Esophagus muscularis mucosa (tissue), 4 donors: ENCODE measurements at places on chromosomes 3 and 15. TPM values are rescaled to one million over a fixed set of nuclear protein-coding genes. Genes with fewer than 3 reads are reported as not detected.

Gene SETMAR
- total RNA-seq = 42.6 TPM

DNA sequence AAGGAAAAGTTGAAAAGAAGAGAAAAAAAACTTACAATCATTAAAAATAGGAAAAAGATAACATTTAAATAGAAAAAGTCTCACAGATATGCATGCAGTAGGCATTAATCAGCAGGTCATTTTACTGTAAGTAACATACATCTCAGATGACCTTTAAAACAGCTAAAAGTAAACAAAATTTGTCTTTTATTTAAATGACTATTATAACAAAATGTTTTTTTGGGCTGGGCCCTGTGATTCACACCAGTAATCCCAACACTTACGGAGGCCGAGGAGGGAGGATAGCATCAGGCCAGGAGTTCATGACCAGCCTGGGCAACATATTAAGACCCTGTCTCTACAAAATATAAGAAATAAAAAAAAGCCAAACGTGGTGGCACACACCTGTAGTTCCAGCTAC lies 14.7 kb downstream of the IQGAP1 start:
- H3K4me1 ChIP-seq = peaks cover 96% of the 10 kb centered on the region
- peak overlapping the region; percentile 85 for H3K27ac ChIP-seq
- no peak overlapping the region for H3K4me3 ChIP-seq
- H3K27me3 ChIP-seq = no peaks in the 10 kb centered on the region
- DNase-seq = no peak

DNA sequence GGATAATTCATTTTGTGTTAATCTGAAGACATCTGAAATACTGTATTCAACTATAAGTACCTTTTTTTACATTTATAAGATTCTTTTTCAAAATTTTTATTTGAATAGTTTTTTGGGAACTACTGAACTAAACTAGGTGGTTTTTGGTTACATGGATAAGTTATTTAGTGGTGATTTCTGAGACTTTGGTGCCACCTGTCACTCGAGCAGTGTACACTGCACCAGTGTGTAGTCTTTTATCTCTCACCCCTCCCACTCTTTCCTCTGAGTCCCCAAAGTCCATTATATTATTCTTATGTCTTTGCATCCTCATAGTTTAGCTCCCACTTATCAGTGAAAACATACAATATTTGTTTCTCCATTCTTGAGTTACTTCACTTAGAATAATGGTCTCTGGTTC lies 57.6 kb downstream of the CD86 start:
- no peaks in the 10 kb centered on the region for H3K36me3 ChIP-seq
- DNase-seq = no peak
- H3K4me1 ChIP-seq = no peaks in the 10 kb centered on the region
- H3K27ac ChIP-seq = no peak overlapping the region
- H3K27me3 ChIP-seq = no peaks in the 10 kb centered on the region

DNA sequence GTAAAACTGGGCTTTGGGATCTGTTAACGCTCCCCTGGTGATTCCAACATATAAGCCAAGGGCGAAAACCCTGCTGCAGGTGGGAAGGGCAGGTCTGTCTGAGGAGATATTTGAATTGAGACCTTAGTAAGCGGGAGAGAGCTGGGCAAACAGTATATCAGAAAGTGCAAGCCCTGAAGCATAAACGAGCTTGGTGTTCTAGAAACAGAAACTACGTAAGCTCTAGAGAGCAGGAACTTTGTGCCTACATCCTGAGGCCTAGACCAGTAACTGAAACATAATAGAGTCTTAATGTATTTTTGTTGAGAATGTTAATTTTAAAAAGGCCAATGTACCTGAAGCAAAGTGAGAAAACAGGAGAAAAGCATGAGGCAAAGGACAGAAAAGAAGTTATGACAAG lies 62.9 kb upstream of the FSIP1 start:
- DNase-seq = no peak
- H3K4me1 ChIP-seq = no peaks in the 10 kb centered on the region
- no peak overlapping the region for H3K4me3 ChIP-seq
- no peaks in the 10 kb centered on the region for H3K27me3 ChIP-seq

Gene CLDN16
- not detected for total RNA-seq

- H3K36me3 ChIP-seq = peaks cover 46% of the 10 kb centered on the region
- H3K4me3 ChIP-seq = no peak overlapping the region
- peaks cover 16% of the 10 kb centered on the region for H3K4me1 ChIP-seq
These were observed 17.4 kb upstream of the RTP2 start for GRCh38 chr3:187719628-187720336.

GRCh38 chr3:42222942-42223693 lies 42.9 kb downstream of the CCK start:
- H3K4me1 ChIP-seq = peaks cover 16% of the 10 kb centered on the region
- no peak overlapping the region for H3K27ac ChIP-seq
- no peaks in the 10 kb centered on the region for H3K27me3 ChIP-seq
- peaks cover 59% of the 10 kb centered on the region for H3K36me3 ChIP-seq

DNA sequence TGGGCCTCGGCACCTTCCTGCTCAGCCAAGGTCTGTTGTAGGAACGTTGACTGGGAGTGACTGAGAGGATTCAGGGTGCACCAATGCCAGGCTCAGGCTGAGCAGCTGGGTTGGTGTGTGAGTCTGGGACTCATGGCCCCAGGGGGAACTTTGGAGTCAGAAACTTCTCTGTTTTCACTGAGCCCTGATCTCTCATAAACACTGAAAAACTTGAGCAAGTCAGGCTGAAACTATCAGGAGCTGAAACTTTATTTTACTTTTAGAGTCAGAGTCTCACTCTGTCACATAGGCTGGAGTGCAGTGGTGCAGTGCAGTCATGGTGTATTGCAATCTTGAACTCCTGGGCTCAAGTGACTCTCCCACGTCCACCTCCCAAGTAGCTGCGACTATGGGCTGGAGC lies 3.0 kb downstream of the TRAK1 start:
- peak overlapping the region; percentile 55 for H3K27ac ChIP-seq
- no peak for DNase-seq
- peaks cover 77% of the 10 kb centered on the region for H3K4me1 ChIP-seq
- H3K36me3 ChIP-seq = no peaks in the 10 kb centered on the region
- no peaks in the 10 kb centered on the region for H3K27me3 ChIP-seq
- H3K4me3 ChIP-seq = no peak overlapping the region

Gene PPP1R14D
- not detected for total RNA-seq

- H3K27ac ChIP-seq = no peak overlapping the region
- H3K27me3 ChIP-seq = peaks cover 6% of the 10 kb centered on the region
- H3K4me3 ChIP-seq = no peak overlapping the region
- H3K4me1 ChIP-seq = peaks cover 16% of the 10 kb centered on the region
These were observed 122.6 kb upstream of the DLG1 start for GRCh38 chr3:197421021-197421420.

- no peaks in the 10 kb centered on the region for H3K36me3 ChIP-seq
- H3K4me1 ChIP-seq = peaks cover 61% of the 10 kb centered on the region
- peak overlapping the region; percentile 95 for H3K27ac ChIP-seq
- H3K27me3 ChIP-seq = no peaks in the 10 kb centered on the region
- no peak for DNase-seq
- H3K4me3 ChIP-seq = peak overlapping the region; percentile 87
These were observed 2.9 kb downstream of the DIPK2A start for GRCh38 chr3:143974271-143975238.

GRCh38 chr3:98680723-98681122 lies 82.4 kb upstream of the ST3GAL6 start:
- H3K36me3 ChIP-seq = no peaks in the 10 kb centered on the region
- H3K27me3 ChIP-seq = no peaks in the 10 kb centered on the region
- no peak overlapping the region for H3K4me3 ChIP-seq
- no peaks in the 10 kb centered on the region for H3K4me1 ChIP-seq
- DNase-seq = no peak
- H3K27ac ChIP-seq = no peak overlapping the region

Gene VIPR1
- 5.2 TPM for total RNA-seq

Gene CYP8B1
- total RNA-seq = not detected

DNA sequence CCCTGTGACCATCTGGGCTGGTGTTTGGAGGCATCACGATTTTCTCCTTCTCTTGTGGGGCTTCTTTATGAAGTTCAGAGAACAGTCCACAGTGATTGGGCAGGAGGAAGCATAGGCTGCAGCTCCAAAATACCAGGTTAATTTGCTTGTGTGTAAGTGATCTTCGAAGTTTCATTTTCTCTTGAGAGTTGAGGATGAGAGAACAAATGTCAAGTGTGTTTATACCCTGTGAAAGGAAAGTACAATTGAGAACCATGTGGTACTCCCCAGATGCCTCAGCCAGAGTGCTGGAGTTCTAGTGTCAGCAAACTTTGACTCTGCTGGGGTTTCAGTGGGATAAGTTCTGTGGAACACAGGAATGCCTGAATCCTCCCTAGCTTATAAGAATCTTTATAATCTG lies 357.1 kb upstream of the CFAP20DC start:
- no peaks in the 10 kb centered on the region for H3K27me3 ChIP-seq
- DNase-seq = no peak
- no peak overlapping the region for H3K27ac ChIP-seq
- no peak overlapping the region for H3K4me3 ChIP-seq
